ENCODE measurements at places on chromosomes 6 and 20.

DNA sequence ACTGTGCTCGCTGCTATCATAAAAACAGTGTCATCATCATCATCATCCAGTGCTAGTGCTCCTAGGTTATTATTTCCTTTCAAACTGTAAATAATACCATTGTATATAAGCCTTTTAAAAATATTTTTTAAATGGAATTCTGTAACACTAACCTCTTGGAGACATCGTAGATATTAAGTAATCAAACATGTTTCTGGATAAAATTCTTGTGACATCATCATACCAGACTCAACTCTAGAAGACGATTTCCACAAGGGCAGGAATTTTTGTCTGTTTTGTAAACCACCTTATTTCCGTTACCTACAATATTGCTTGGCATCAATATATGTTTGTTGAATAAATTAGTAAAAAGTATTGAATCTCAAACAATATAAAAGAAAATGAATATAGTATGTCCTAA, 40.4 kb downstream of the EPB41L2 start:
- no peak for DNase-seq

DNA sequence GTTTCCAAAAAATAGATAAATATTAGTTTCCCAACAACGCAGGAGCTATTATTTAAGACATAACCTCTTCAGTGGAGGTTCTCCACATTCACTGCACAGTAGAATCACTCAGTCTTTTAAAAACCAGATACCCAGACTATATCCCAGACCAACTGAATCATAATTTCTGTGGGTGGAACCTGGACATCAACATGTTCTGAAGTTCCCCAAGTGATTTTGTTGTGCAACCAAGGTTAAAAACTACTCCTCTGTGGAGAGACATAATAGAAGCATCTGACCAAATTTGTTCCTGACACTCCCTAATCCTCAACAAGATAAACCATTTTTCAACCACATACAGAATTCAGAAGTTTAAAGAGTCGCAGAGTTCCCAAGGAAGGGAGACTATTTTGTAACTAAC, 42.3 kb downstream of the STK38 start:
- no peak for DNase-seq

DNA sequence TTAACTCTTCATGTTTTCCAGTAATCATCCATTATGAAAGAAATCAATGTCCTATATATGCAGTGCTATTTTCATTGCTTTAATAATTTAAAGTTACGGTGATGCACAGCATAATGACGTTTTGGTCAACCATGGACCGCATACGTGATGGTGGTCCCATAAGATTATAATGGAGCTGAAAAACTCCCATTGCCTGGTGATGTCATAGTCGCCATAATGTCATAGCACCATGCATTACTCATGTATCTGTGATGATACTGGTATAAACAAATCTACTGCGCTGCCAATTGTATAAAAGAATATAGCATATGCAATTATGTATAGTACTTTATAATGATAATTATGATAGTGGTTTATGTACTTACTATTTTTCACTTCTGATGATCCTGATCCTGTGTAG, 42.3 kb upstream of the ALDH8A1 start:
- DNase-seq = no peak

DNA sequence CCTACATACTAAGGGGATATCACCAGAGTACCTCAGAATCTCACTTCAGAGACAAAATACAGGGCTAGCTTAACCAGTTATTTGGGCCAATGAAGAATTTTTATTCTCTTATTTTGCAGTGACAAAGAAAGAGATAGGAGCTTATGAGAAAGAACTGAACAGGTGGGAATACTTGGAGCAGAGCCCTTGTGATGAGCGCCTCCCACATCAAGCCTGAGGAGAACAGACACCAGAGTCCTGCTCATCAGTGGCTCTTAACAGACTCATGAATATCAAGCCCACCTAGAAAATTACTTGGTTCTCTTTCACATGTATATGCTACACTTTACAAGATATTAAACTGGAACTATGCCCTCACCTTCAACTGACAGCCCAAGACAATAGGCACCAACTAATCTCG, 99.0 kb downstream of the FAXC start:
- no peak for DNase-seq

DNA sequence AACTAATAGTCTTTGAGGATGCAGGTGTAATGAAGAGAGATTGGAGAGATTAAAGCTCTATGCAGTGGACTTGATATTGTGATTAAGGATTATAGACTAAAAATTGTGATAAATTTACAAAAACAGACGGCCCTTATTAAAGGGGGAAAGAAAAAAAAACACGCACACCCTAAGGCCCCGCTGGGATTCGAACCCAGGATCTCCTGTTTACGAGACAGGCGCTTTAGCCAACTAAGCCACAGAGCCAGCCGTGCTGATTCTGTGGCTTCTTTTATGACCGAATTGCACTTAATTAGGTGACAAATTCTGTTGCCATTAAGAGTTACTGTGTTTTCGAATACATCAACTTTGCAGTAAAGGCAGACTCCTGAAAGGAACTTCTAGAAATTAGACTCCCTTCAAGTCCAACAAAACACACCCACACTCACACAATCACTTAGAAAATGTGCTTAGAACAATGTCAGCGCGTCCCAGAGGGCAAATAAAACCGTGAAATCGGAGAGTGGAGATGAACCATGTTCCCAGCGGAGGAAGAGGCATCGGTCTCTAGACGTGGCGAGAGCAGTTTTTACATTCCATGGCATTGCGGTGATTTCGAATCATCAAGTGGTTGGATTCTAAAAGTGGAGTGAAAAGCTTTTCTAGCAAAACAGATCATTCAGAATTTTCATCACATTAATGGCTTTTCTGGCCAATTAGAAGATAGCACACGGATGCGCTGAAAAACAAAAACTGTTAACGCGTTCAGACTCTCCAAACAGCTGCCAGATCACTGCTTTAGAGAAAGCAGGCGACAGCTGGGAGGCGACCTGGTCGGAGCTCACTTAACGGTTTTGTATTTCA, 122.6 kb downstream of the GPX5 start:
- DNase-seq = peak; percentile 66
